CD14-positive monocyte (primary cell): ENCODE measurements at places on chromosomes 6 and 20. TPM values are rescaled to one million over a fixed set of nuclear protein-coding genes. Genes with fewer than 3 reads are reported as not detected.

ZNF311 gene
- polyA plus RNA-seq, result 0.05 TPM

HLA-DRA gene
- polyA plus RNA-seq, result 4,147 and 4,943 TPM in 2 replicates

- H3K4me1 ChIP-seq, result no peaks in the 10 kb centered on the region
- no peak overlapping the region for H3K27ac ChIP-seq
- no peak for DNase-seq
- no peaks in the 10 kb centered on the region for H3K27me3 ChIP-seq
Measured at GRCh38 chr6:117613920-117614560, 11.7 kb upstream of the GOPC start.

GRCh38 chr20:20839771-20840170 lies 127.3 kb upstream of the RALGAPA2 start:
- H3K36me3 ChIP-seq, result no peaks in the 10 kb centered on the region
- no peak for DNase-seq
- H3K27ac ChIP-seq, result no peak overlapping the region
- H3K4me1 ChIP-seq, result peaks cover 5% of the 10 kb centered on the region
- H3K27me3 ChIP-seq, result no peaks in the 10 kb centered on the region
- H3K4me3 ChIP-seq, result no peak overlapping the region

DNA sequence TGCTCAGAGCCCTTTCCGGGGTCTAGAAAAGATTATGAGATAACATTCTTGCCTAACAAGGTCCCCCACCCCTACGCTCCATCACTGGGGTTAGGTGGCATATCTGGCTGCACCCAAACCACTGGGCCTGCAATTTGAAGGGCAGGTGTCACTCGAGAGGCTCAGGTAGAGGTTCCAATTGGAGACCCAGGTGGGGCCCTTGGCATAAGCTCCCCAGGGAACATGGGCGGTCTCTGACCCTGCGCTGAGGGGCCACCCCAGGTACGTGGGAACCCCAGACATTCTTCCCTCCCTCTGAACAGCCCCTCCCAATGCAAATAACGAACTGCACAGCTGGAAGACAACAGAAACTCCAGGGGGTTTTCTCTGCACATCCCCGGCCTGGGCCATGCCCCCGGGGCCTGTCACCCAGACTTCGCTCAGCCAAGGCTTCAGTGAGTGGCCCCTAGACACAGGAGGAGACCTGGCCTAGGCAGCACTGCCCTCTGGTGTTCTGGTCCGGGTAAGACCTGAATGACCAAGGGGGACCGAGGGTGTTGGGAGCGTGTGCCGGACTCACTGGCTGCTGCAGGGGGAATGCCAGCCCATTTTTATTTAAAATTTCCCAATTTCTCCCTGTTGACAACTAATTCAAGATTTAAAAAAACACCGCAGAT lies 47.5 kb downstream of the DSTN start:
- H3K27ac ChIP-seq, result no peak overlapping the region
- H3K27me3 ChIP-seq, result no peaks in the 10 kb centered on the region
- peaks cover 71% of the 10 kb centered on the region for H3K36me3 ChIP-seq
- no peak overlapping the region for H3K4me3 ChIP-seq
- peaks cover 12% of the 10 kb centered on the region for H3K4me1 ChIP-seq

DNA sequence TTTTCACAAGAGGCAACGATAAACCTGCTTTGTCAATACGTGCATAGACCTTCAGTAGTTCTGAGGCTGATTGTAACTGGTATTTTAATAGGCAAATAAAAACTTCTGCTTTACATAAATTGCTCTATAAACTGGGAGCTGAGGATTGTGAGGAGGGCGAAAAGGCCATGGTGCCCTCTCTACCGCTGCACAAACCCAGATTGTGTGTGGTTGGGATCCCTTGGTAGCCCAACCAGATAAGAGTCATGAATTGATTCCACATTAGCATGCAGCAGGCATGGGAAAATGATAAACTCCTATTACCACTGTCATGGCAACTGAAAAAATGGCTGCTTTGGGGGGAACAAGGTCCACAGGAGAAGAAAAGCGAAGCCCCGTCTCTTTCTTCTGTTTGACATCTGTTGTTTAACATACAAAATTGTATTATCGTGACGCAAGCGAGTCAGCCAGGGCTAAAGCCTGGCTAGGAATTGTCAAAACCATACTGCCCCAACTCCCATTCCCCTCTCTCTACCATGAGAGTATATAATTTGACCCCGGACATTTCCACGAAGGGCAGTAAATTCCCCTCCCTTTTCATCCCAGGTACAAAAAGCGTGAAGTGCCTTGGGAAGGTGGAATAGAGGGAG lies 157.8 kb upstream of the SALL4 start:
- H3K36me3 ChIP-seq, result no peaks in the 10 kb centered on the region
- H3K27ac ChIP-seq, result no peak overlapping the region
- DNase-seq, result no peak
- no peak overlapping the region for H3K4me3 ChIP-seq
- H3K4me1 ChIP-seq, result no peaks in the 10 kb centered on the region

DNA sequence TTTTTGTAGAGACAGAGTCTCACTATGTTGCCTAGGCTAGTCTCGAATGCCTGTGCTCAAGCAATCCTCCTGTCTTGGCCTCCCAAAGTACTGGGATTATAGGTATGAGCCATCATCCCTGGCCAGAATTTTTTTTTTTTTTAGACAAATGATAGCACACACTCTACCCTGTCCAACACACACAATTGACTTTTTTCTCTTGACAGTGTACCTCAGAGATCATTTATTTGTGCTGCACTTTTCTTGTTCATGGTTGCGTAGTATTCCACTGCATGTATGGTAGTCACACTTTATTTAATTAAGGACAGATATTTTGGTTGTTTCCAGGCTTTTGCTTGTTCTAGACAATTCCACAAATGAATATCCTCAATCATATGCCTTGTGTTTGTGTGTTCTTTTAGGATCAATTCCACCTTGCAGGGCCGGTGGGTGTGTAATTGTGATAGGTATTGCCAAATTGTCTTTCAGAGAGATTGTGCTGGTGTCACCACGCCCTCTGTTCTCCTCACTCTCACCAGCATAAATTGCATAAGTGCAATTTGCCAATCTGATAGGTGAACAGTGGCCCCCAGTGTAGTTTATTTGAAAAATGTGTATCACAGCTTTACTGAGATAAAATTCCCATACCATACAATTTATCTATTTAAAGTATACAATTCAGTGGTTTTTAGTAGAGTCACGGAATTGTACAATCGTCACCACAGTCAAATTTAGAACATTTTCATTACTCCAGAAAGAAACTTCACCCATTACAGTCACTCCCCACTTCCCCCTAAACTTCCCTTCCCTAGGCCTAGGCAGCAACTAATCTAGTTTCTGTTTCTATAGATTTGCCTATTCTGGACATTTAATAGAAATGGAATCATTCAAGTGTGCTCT lies 20.1 kb downstream of the SRC start:
- H3K4me1 ChIP-seq, result peaks cover 46% of the 10 kb centered on the region
- peak overlapping the region; percentile 13 for H3K27ac ChIP-seq
- H3K36me3 ChIP-seq, result no peaks in the 10 kb centered on the region
- no peak overlapping the region for H3K4me3 ChIP-seq
- DNase-seq, result peak; percentile 69
- no peaks in the 10 kb centered on the region for H3K27me3 ChIP-seq

DNA sequence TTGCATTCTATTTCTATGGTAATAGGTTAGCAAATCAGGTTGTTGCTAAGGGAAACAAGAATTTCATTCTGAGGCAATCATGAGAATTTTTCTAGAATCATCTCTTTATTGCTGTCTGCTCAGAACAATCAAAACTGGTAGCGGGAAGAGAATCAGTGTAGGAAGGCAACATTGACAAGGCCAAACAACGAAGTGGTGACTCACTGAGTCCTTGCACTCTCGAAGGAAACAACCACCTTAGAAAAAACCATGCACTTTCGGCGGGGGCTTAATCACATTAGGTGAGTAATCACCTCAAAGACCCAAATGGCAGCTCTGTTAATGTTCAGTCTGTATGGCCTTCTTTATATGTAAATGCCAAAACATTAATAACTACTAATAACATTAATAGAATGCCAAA lies 78.8 kb upstream of the MAP7 start:
- no peak overlapping the region for H3K27ac ChIP-seq
- H3K4me1 ChIP-seq, result no peaks in the 10 kb centered on the region
- no peak for DNase-seq
- H3K27me3 ChIP-seq, result no peaks in the 10 kb centered on the region
- peaks cover 88% of the 10 kb centered on the region for H3K36me3 ChIP-seq

GRCh38 chr6:3961581-3962215 lies 112.5 kb downstream of the FAM50B start:
- H3K36me3 ChIP-seq, result no peaks in the 10 kb centered on the region
- H3K27ac ChIP-seq, result no peak overlapping the region
- no peaks in the 10 kb centered on the region for H3K4me1 ChIP-seq
- no peaks in the 10 kb centered on the region for H3K27me3 ChIP-seq
- no peak for DNase-seq

DNA sequence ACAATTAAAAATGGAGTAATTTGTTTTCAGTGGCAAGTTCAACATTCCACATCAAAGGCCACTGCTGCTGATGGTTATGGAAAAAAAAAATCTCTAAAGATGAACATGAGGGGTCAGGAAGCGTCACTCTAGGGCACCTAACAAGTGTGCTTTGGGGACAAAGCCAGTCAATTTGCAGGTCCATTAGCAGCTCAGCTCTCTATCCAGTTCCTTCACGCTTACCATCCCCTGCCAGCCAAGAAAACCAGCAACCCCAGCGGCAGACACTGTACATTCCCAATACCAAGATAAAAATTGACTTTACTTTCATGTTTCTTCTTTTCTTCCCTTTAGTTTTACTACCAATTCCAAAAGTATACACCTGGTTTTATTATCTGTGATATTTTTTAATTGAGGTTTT lies 10.1 kb downstream of the RFX6 start:
- H3K36me3 ChIP-seq, result no peaks in the 10 kb centered on the region
- DNase-seq, result no peak
- H3K4me1 ChIP-seq, result no peaks in the 10 kb centered on the region
- H3K4me3 ChIP-seq, result no peak overlapping the region

- H3K27me3 ChIP-seq, result no peaks in the 10 kb centered on the region
- no peaks in the 10 kb centered on the region for H3K36me3 ChIP-seq
- no peaks in the 10 kb centered on the region for H3K4me1 ChIP-seq
Measured at GRCh38 chr6:152859225-152859624, 108.6 kb downstream of the VIP start.

DNA sequence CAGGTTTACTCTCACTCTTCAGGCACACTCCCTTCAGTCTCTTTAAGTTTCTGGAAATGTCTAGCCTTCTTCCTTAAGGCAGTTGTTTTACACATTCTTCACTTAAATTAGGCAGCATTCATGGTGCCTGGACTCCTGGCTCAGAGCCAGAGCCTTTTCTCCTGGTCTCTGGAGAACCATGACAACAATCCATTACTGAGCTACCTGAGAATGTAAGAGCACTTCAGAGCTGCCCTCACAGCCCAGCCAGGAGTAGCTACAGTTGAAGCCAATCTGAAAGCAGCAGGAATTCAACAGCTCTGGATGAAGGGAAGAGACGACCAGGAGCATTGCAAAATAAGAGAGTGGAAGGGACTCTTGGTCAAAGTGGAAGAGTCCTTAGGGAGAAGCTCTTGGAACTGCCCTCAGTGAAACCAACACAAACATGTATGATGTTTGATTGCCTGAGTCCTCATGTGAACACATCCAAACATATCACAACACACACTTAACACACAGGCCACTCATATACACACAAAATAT lies 416.8 kb upstream of the SPTLC3 start:
- H3K4me1 ChIP-seq, result no peaks in the 10 kb centered on the region
- H3K4me3 ChIP-seq, result no peak overlapping the region
- no peaks in the 10 kb centered on the region for H3K36me3 ChIP-seq
- no peak for DNase-seq
- H3K27me3 ChIP-seq, result no peaks in the 10 kb centered on the region
- H3K27ac ChIP-seq, result no peak overlapping the region

DNA sequence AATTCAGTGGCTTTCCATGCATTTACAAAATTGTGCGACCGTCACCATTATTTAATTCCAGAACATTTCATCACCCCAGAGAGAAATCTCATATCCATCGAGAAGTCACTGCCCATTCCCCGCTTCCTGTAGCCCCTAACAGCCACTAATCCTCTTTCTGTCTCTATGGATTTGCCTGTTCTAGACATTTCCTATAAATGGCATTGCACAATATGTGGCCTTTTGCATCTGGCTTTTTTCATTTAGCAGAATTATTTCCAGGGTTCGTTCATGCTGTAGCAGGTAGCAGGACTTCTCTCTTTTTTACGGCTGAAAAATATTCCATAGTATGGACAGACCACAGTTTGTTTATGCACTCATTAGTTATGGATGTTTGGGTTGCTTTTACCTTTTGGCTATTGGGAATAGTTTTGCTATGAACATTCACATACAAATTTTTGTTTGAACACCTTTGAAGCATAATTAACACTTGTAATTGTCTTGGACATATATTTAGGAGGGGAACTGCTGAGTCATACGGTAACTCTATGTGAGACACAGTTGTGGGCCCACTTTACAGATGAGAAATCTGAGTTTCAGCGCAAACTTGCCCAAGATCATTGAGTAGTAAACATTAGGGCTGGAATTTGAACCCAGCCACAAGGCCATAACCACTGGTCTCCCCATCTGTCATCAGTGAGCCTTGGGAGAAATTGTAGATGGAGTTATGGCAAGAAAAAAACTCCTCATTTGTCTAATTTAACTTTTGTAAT lies 126.9 kb downstream of the BMP7 start:
- no peaks in the 10 kb centered on the region for H3K4me1 ChIP-seq
- no peaks in the 10 kb centered on the region for H3K27me3 ChIP-seq
- no peaks in the 10 kb centered on the region for H3K36me3 ChIP-seq
- no peak overlapping the region for H3K4me3 ChIP-seq

SDC4 gene
- polyA plus RNA-seq, result 1.9 TPM

- peak overlapping the region; percentile 60 for H3K27ac ChIP-seq
- DNase-seq, result peak; percentile 1
- H3K27me3 ChIP-seq, result no peaks in the 10 kb centered on the region
- no peak overlapping the region for H3K4me3 ChIP-seq
- peaks cover 72% of the 10 kb centered on the region for H3K36me3 ChIP-seq
- no peaks in the 10 kb centered on the region for H3K4me1 ChIP-seq
Measured at GRCh38 chr6:154218301-154218700, 138.3 kb downstream of the IPCEF1 start.

DNA sequence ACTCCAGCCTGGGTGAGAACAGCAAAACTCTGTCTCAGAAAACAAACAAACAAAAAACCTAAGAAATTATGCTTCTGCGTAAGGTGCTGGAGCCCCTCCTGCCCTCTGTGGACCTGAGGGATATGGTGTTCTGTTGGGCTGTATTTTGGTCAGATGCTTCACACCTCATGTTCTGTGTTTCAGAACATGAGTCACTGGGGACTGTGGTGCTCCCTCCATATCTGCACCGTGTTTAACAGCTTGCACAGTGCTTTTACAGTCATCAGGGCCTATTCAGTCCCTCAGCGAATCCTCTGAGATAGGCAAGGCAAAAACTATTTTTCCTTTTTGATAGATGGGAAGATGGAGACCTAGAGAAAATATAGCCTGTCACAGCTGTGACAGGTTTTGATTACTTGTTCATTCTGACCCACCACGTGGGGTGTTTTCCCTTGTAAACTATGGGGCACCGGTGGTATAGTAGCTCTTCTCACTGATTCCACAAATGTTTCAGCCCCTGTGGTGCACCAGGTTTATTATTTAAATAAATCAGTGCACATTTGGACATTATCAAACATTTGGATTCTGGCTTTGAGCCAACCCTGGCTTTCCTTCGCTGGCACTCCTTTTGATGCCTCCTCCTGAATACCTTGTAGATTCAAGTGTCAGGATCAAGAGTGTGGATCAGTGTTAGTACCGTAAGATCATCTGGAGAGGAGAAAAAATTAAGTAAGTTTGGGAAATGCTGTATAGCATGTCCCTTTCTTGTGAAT lies 9.6 kb downstream of the TTPAL start:
- peaks cover 30% of the 10 kb centered on the region for H3K36me3 ChIP-seq
- H3K27me3 ChIP-seq, result no peaks in the 10 kb centered on the region
- no peak overlapping the region for H3K27ac ChIP-seq
- H3K4me3 ChIP-seq, result no peak overlapping the region
- no peaks in the 10 kb centered on the region for H3K4me1 ChIP-seq
